GM23338 (cell line): ENCODE measurements at places on chromosomes 12 and 14. TPM values are rescaled to one million over a fixed set of nuclear protein-coding genes. Genes with fewer than 3 reads are reported as not detected.

PDZRN4 gene
- total RNA-seq, result 0.90 TPM in 1 of 2 replicates, not detected in the other

ZDHHC22 gene
- total RNA-seq, result 29.3 and 32.1 TPM in 2 replicates

ORAI1 gene
- total RNA-seq, result 31.0 and 32.0 TPM in 2 replicates

DTX1 gene
- total RNA-seq, result 4.7 and 9.0 TPM in 2 replicates

CACNA1C gene
- total RNA-seq, result 0.82 and 2.1 TPM in 2 replicates

DIO2 gene
- total RNA-seq, result 0.17 TPM in 1 of 2 replicates, not detected in the other

KRT78 gene
- total RNA-seq, result not detected in 2 replicates

CCDC38 gene
- not detected in 2 replicates for total RNA-seq

HRK gene
- total RNA-seq, result 1.0 and 1.9 TPM in 2 replicates

- 0 out of 2 replicates have a peak, but pooled peaks cover 11% of the 10 kb centered on the region for H3K4me1 ChIP-seq
- H3K27me3 ChIP-seq, result no peaks in the 10 kb centered on the region
- no peak overlapping the region for H3K27ac ChIP-seq
- no peaks in the 10 kb centered on the region for H3K36me3 ChIP-seq
- H3K4me3 ChIP-seq, result no peak overlapping the region
- no peak for DNase-seq
Measured at GRCh38 chr14:76719666-76720065, 41.6 kb upstream of the VASH1 start.

- no peak overlapping the region for H3K4me3 ChIP-seq
- DNase-seq, result no peak
- H3K4me1 ChIP-seq, result peaks cover 16% of the 10 kb centered on the region
Measured at GRCh38 chr14:98906123-98906995, 365.6 kb downstream of the BCL11B start.

DNA sequence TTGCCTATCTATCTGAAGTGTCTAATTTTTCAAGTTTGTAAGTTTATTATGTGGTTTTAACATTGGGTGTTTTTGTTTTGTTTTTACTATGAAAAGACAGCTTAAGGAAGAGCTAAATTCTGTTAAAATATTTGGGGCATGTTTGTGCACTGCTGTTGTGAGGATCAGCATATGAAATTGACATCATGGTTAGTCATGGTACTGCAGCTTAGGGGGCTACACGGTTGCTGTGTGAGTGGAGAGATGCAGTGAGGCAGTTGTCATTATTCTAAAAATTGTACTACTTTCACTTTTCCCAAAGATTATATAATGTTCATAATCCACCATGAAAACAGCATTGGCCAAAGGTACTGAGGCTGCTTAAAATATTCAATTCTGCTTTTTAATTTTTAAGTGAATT, 49.0 kb downstream of the ZC3H14 start:
- H3K27ac ChIP-seq, result no peak overlapping the region
- no peaks in the 10 kb centered on the region for H3K4me1 ChIP-seq
- H3K4me3 ChIP-seq, result no peak overlapping the region
- no peak for DNase-seq
- peaks cover 22% of the 10 kb centered on the region for H3K36me3 ChIP-seq

GRCh38 chr14:104731320-104732294, 7.6 kb downstream of the ADSS1 start:
- H3K4me1 ChIP-seq, result no peaks in the 10 kb centered on the region
- no peaks in the 10 kb centered on the region for H3K27me3 ChIP-seq
- H3K27ac ChIP-seq, result no peak overlapping the region
- H3K4me3 ChIP-seq, result no peak overlapping the region
- DNase-seq, result peak; percentile 87

DNA sequence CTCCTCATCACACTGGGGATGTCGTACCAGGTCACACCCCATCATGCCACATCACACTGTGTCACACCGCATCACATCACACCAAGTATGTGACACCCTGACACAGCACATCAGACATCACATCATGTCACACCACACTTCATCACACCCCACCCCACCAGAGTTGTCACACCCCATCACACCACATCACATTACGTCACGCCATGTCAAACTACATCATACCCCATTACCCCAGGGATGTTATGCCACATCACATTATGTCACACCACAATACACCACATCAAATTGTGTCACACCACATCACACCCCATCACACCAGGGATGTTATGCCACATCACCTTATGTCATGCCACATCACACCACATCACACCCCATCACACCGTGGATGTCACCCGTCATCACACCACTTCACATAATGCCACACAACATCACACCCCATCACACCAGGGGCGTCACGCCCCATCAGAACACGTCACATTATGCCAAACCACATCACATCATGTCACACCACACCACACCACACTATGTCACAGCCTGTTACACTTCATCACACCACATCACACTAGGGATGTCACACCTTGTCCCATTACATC, 133.6 kb downstream of the TMEM121 start:
- H3K27me3 ChIP-seq, result no peaks in the 10 kb centered on the region
- no peak for DNase-seq
- no peak overlapping the region for H3K27ac ChIP-seq
- no peaks in the 10 kb centered on the region for H3K36me3 ChIP-seq

DNA sequence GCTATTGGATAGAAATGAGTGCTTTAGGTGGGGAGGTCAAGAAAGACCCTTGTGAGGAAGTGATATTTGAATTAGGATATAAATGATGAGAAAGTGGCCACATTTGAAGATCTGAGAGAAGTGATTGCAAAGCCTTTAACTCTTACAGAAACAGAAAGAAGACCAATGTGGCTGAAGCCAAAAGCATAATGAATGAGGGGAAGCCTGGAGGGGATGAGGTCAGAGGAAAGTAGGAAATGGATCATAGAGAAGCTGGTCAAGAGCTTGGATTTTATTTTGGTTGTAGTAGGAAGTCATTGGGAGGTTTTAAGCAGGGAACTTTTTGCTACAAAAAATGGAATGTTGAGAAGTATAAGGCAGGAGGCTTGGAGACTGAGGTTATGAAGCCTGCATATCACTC, 3.5 kb upstream of the GYS2 start:
- no peak overlapping the region for H3K27ac ChIP-seq
- H3K4me1 ChIP-seq, result no peaks in the 10 kb centered on the region
- no peak for DNase-seq
- no peaks in the 10 kb centered on the region for H3K27me3 ChIP-seq
- no peak overlapping the region for H3K4me3 ChIP-seq
- H3K36me3 ChIP-seq, result no peaks in the 10 kb centered on the region

GRCh38 chr12:51883998-51884675, 3.8 kb upstream of the ANKRD33 start:
- H3K4me1 ChIP-seq, result peaks cover 4% of the 10 kb centered on the region; the same call in 1 of the 2 replicates
- no peak overlapping the region for H3K27ac ChIP-seq
- no peak for DNase-seq
- H3K4me3 ChIP-seq, result no peak overlapping the region
- peaks cover 11% of the 10 kb centered on the region; the same call in 1 of the 2 replicates for H3K27me3 ChIP-seq
- no peaks in the 10 kb centered on the region for H3K36me3 ChIP-seq

DNA sequence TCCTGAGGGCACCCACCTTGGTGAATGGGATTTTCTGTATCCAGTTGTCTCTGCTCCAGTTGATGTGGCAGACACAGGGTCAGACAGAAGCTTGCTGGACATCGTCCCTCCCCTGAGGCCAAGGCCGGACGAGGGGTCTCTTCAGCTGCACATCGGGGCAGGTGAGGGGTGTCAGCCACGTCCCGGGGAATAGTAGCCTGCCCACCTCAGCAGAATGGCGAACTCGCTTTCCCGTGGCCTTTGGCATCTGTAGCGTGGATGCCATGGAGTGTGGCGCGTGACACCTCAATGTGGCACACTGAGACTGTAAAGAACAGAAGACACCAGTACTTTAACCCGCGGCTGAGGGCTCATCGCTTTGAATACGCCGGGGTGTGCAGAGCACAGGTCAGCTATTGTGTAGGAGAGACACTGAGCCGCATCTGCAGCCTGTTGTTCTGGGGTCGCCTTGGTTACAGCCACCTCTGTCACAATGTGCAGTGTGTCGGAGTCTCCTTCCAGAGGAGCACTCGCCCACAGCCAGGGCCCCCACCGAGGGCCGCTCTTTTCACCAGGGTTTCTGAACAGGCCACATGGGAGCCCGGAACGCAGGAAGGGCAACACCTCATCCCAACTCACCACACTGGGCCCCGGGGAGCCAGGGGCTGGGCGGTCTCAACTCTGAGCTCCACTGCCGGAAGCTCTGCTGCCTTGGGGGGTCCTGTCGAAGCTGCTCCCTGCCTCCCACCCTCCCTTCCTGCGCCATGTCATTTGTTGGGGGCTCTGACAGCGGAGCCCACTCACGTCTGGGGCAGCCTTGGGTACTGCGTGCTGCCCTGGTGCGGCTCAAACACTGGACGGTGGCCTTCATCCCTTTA, 77.0 kb downstream of the ADGRD1 start:
- H3K4me1 ChIP-seq, result no peaks in the 10 kb centered on the region
- H3K36me3 ChIP-seq, result no peaks in the 10 kb centered on the region
- no peak overlapping the region for H3K4me3 ChIP-seq
- no peaks in the 10 kb centered on the region for H3K27me3 ChIP-seq

DNA sequence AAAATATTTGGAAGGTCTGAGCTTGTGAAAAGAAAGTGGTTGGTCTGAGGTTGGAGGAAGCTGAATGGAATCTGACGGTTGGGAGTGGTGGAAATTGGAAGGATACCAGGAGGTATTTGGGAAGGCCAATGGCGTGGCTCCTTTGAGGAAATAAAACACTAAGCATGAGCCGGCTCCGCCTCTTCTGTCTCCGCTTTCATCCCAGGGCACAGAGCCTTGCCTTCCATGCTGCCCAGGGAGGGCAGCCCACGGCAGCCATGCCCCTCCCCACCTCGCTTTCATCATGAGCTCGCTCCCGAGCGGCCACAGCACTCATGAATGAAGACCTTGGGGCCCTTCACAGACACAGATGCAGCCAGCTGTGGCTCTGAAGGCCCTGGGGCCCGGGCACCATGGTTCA, 36.2 kb downstream of the HSP90AA1 start:
- no peaks in the 10 kb centered on the region for H3K4me1 ChIP-seq
- H3K27me3 ChIP-seq, result no peaks in the 10 kb centered on the region
- H3K27ac ChIP-seq, result no peak overlapping the region
- DNase-seq, result no peak

DNA sequence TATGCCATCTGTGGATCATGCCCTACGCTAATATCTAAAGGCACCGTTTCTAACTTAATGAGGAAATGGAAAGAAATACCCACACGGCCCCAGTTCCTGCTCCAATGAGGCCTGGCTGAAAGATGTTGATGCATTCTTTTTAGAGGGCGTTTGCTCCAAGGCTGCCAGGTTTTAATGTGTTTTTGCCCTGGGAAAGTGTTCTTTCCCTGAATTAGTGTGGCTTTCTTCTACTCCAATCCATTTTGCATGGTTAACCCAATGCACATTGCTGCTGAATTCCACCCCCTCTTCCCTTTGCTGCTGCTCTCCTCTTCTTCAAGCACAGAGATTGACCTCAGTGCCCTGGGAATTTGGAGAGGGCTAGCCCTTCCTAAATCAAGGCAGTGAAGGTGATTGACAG, 1.1 kb downstream of the MYF5 start:
- H3K27ac ChIP-seq, result no peak overlapping the region
- no peaks in the 10 kb centered on the region for H3K36me3 ChIP-seq
- peaks cover 58% of the 10 kb centered on the region for H3K27me3 ChIP-seq
- no peak for DNase-seq

- H3K27me3 ChIP-seq, result no peaks in the 10 kb centered on the region
- peaks cover 15% of the 10 kb centered on the region for H3K4me1 ChIP-seq
- DNase-seq, result no peak
- H3K27ac ChIP-seq, result no peak overlapping the region
Measured at GRCh38 chr12:70052931-70053497, 190.2 kb upstream of the CNOT2 start.

DNA sequence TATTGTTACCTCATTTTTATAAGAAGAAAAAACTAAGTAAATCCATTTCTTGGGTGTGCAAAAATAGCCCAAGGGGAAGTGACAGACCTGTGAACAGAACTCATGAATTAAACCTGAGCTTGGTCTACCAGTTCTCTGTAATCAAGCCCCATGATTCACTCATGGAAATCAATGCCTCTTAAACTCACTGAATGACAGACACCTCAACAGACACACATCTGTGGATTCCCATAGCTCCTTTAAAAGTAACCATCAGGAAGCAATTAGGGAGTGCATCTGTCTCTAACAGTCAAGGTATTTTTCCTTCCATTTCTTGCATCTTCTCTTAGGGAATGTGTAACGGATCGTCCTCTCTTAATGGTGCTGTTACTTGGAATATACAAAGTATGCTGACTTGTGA, 215.0 kb upstream of the EEA1 start:
- H3K4me3 ChIP-seq, result no peak overlapping the region
- H3K27ac ChIP-seq, result no peak overlapping the region
- H3K27me3 ChIP-seq, result no peaks in the 10 kb centered on the region

GRCh38 chr14:99445931-99446330, 34.7 kb downstream of the SETD3 start:
- no peak for DNase-seq
- no peaks in the 10 kb centered on the region for H3K4me1 ChIP-seq
- H3K4me3 ChIP-seq, result no peak overlapping the region
- peaks cover 7% of the 10 kb centered on the region; the same call in 1 of the 2 replicates for H3K36me3 ChIP-seq

DNA sequence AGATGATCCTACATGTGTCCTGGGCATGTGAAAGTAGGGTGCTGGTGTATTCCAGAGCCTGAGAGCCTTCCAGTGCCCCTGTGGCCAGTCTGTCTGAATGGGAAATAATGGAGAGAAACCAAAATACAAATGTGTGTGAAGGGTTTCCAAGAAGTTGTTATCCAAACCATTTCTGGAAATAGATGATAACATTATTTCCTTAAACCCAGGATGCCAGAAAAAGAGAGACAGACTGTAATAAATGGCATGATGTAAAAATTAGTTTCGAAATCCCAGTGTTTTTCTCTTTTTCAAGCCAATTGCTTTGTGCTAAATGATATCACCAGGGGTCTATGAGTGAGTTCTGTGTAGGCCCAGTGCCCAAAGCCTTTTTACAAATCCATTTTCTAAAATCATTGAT, 175.3 kb downstream of the PHLDA1 start:
- H3K36me3 ChIP-seq, result no peaks in the 10 kb centered on the region
- H3K27ac ChIP-seq, result no peak overlapping the region
- DNase-seq, result no peak
- H3K4me3 ChIP-seq, result no peak overlapping the region
- H3K27me3 ChIP-seq, result no peaks in the 10 kb centered on the region

DNA sequence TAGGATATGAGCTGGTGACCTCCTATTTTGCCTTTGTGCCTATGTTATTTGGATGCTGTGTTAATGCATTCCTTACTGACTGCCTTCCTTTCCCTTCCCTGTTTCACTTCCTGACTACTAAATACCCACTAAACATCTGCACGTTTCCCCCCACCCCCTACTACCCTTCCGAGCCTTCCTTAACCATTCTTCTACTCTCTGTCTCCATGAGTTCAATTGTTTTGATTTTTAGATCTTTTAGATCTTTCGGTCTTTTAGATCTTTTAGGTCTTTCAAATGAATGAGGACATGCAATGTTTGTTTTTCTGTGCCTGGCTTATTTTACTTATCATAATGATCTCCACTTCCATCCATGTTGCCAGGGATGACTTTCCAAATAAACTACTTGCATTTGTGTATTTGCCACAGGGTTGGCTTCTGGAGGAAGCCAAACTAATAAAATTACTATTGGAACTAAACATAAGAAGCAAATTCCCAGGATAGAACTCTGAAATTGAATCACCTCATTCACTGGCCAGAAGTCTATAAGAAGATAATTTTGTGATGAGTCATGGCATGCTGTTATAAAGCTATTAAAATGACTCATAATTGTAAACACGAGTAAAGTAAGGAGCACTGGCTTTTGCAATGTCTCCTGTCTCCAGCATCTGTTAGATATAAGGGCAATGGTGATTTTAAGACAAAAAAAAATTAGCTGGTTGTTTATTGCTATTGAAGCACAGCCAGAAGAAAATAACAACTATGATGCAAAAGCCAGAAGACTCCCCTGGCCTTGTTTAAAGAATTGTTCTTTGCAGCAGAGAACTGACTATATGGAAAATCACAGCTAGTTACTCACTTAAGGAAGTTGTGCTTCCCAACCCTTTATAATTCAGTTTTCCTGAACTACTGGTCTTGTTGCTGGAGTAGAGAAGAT, 586.3 kb downstream of the LRFN5 start:
- H3K36me3 ChIP-seq, result no peaks in the 10 kb centered on the region
- peaks cover 7% of the 10 kb centered on the region; the same call in 1 of the 2 replicates for H3K4me1 ChIP-seq
- peak overlapping the region; percentile 10; the same call in 1 of the 2 replicates for H3K27ac ChIP-seq
- no peaks in the 10 kb centered on the region for H3K27me3 ChIP-seq
- no peak overlapping the region for H3K4me3 ChIP-seq
